ENCODE measurements at places on chromosomes 6 and 20.

- DNase-seq = no peak
These were observed 8.3 kb downstream of the NT5E start for GRCh38 chr6:85458184-85458583.

DNA sequence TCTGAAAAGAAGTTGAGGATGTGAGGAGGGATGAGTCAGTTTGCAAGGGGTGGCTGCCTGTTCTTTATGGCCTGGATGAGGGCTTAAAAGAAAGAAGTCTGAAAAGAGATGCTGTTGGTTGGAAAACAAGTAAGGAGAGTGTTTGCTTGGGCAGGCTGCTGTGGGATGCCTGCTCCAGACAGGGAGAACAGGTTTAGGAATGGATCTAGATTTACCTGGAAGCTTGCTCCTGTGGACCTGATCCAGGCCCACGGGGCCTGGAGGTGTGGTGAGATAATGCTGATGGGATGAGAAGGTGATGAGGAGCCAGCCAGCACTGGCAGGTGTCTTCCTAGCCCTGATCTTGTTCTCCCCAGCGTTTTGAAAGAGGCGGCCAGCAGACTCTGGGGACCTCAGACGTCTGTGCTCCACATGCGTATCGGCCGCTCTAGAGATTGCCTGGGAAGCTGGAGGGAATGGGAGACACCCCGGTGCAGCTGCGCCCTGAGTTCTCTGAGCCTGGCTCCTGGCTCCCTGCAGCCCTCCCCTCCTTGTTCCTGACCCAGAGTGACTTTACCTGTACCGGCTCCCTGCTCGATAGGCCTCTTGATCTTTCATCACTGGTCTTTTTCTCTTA is 331.3 kb downstream of the ZFAND3 start:
- no peak for DNase-seq

DNA sequence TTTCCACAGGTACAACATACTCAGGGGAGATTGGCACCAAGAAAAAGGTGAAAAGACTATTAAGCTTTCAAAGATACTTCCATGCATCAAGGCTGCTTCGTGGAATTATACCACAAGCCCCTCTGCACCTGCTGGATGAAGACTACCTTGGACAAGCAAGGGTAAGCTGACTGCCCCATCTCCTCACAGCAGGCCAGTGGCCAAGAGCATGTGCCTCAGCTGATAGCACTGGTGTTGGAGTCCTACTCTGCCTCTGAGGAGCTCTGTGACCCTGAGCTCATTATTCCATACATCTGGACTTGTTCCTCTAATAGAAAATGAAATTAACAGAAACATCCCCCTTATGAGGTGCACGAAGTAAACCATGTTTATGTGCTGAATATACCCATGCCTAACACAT is 102.8 kb downstream of the MTFR2 start:
- no peak for DNase-seq

GRCh38 chr6:167450626-167451025 is 125.7 kb downstream of the TTLL2 start:
- DNase-seq = no peak

- no peak for DNase-seq
These were observed 1106.4 kb upstream of the CITED2 start for GRCh38 chr6:140480852-140481251.

GRCh38 chr20:41072190-41072863 is 43.7 kb downstream of the TOP1 start:
- no peak for DNase-seq

GRCh38 chr6:160041608-160042007 is 72.7 kb downstream of the IGF2R start:
- DNase-seq = no peak

DNA sequence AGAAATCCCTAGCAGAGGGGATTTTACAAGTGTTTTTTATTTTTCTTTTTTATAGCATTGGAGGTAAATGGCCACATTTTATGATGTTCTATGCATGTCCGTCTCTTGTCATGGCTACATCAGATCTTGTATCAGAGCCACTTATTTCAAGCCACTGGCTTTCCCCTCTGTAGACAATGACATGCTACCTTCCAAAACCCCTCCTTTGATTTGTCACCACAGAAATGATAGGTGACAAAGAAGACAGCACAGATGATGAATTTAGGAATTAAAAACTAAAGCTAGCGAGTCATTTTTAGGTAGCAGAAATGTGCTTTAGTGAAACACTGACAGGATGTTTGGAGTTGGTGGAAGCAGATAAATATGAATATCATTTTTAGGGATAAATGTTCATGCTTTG is 20.8 kb downstream of the PLCB1 start:
- DNase-seq = no peak

DNA sequence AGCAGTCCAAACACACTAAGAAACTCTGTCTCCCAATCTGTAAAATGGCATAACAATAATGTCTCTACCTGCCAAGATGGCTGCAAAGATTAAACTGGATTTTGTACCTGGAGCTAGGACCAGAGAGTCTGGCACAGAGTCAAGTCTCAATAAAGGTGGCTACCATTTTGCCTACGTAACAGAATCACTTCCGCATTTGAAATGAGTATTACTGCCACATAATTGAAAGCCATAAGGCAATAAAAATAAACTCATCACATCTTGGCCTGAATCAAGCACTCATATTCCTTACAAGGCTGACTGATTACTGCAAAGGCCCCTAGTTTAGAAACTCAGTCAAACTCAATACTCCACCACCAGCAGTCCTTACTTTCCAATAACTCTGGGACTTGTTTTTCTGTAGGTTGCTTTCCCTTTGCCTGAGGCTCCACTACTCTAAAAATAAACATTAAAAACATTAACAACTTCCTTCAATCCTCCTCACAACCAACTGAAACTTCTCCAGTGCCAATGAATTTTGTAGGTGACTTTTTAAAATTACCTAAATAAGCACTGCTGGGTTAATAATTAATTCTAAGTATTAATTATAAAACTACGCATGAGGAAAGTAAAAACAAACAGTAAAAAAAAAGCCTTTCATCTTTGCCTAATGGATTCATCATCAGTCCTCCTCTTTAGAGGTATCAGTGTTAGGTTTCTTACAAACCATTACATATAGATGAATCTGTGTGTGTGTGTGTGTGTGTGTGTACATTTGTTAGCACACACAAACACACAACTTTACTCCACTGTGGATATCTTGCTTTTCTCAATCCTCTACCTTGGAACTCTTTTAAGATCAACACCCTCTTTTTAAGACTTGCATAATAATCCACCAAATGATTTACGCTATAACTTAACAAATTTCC is 3.7 kb downstream of the KIF16B start:
- DNase-seq = no peak

- no peak for DNase-seq
These were observed 12.0 kb downstream of the RTN4IP1 start for GRCh38 chr6:106617302-106617701.

DNA sequence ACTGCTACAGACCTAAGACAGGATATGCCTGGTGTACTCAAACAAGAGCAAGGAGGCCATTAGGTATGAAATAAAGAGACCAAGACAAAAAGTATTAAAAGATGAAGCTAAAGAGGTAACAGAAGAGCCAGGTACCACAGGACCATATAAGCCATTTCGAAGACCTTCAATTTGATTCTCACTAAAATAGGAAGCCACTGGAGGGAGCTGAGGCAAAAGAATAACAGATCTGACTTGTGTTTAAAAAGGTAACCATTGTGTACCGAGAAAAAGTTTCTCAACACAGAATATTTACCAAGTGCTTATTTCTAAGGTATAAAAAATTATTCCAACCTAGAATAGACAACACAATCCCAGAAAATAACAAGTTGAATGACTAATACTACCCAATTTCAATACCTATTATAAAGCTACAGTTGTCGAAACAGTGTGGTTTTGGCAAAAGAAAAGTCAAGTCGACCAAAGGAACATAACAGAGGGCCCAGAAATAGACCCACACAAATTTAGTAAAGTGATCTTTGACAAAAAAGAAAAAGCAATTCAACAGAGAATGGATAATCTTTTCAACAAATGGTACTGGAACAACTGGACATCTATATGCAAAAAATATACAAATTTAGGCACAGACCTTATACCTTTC is 125.3 kb upstream of the DST start:
- DNase-seq = no peak

Measured in activated T-cell treated with anti-CD3 and anti-CD28 coated beads, Interleukin-2, amount 50 U/mL, for 72 hours (primary cell).